ENCODE measurements at places on chromosomes 3 and 15. TPM values are rescaled to one million over a fixed set of nuclear protein-coding genes. Genes with fewer than 3 reads are reported as not detected.

Gene NEIL1
- 115 TPM for total RNA-seq

Gene BCL6
- total RNA-seq, result 7.4 TPM

Gene DGKG
- total RNA-seq, result 5.1 TPM

Gene PLEKHO2
- total RNA-seq, result 8.7 TPM

Gene PTH1R
- total RNA-seq, result 5.6 TPM

Gene ULK4
- 8.4 TPM for total RNA-seq

Gene STAC
- total RNA-seq, result not detected

Gene PIF1
- total RNA-seq, result 8.5 TPM

Gene UTS2B
- total RNA-seq, result 1.9 TPM

Gene AHSG
- total RNA-seq, result not detected

Gene ACTL6A
- total RNA-seq, result 36.9 TPM

Gene MNS1
- 0.70 TPM for total RNA-seq

Gene UPK1B
- total RNA-seq, result not detected

Gene SAMD7
- not detected for total RNA-seq

Gene DAZL
- not detected for total RNA-seq

Gene TTC14
- 47.6 TPM for total RNA-seq

Gene PRSS50
- not detected for total RNA-seq

Gene TTLL13
- not detected for total RNA-seq

Gene TP63
- total RNA-seq, result 0.27 TPM

Gene FAM174B
- total RNA-seq, result 9.8 TPM

Gene TOP2B
- 73.9 TPM for total RNA-seq

Gene TMEM266
- not detected for total RNA-seq

All from Peyer's patch (tissue), 4 donors.